NCI-H146 (cell line): ENCODE measurements at places on chromosomes 2 and 18.

DNA sequence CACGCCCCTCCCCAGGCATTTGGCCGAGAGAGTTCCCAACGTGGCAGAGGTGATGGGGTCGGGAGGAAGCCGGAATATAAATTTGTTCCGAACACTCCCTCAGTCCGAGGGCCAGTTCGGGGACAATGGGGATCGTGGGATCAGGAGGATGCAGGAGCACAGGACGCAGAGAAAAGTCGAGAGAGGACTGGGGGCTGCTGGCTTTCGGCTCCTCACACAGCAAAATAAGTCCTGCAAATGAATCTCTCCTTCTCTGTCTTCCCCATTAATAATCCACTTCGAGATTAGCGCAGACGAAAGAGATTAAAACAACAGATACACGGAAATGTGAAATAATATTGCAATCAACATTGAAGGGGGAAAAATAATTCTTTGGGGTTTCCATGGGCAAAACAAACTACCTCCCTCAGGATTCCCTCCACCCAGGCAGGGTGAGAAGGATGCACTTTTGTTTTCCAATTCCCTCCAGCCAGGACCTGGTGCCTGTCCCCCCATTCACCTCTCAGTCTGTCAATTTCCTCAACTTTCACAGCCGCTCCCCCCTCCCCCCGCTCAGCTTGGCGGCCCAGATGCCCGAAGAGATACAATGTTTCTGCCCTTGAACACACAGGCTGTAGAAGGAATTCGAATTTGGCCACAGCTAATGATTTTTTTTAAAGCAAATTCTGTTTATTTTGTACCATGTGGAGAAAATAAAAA, 3.1 kb upstream of the ZEB2 start:
- no peak for DNase-seq

DNA sequence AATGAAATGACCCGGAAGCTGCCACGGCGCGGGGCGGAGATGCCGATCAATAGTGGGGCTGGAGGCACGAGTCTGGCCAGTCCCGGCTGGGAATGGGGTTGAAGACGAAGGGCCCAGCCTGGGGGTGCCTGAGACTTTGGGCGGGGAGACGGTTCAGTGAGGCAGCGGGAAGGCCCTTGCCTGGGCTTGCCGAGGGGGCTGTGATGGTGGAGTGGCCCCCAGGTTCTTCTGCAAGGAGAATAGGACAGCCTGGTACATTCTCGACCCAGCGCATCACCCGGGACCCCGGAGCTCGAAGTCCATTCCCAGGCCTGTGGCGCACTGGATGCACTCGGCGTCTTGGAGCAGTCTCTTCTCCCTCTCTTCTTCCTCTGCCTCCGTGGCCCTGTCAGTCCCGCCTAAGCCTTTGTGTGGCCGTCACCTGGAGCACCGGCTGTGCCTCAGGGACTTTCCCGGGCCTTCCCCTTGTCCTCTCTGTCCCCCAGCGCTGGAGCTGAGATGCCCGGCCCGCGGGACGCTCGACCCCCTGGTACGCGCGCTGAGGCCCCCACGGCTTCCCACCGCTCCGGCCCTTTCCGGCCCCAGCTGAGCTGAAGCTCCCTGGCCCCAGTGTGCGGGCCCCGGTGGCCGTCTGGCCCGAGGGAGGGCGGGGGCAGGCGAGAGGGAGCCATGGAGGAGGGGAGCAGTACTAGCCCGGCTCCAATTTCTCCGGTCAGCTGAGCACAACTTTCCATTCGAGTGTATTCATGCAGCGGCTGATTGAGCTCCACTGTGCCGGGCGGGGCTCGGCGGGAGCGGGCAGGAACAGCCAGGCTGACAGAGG, 8.0 kb downstream of the SIX3 start:
- peak; percentile 30 for DNase-seq

GRCh38 chr18:5998907-5999306, 103.6 kb upstream of the TMEM200C start:
- no peak for DNase-seq

- DNase-seq = peak; percentile 90
Observed at GRCh38 chr2:74834792-74835755, 1.1 kb downstream of the HK2 start.

- no peak for DNase-seq
Observed at GRCh38 chr2:241940329-241940728, 70.8 kb downstream of the RTP5 start.

DNA sequence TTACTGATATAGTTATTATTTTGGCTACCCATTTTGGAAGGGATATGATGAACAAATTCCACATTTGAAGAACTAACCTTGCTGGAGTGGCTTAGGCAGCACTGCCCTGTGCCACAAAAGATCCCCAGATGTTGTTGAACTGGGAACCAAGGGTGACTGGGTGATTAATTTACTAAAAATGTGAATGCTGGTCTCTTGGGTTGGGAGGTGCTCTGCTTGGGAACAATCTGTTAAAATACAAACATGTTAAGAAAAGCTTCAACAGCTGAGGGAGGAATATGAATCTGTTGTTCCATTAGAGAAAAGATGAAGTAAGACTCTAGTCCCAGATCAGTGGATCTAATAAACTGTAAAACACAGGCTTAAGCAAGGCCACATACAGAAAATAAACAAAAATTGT, 1860.1 kb downstream of the SUCLG1 start:
- no peak for DNase-seq

DNA sequence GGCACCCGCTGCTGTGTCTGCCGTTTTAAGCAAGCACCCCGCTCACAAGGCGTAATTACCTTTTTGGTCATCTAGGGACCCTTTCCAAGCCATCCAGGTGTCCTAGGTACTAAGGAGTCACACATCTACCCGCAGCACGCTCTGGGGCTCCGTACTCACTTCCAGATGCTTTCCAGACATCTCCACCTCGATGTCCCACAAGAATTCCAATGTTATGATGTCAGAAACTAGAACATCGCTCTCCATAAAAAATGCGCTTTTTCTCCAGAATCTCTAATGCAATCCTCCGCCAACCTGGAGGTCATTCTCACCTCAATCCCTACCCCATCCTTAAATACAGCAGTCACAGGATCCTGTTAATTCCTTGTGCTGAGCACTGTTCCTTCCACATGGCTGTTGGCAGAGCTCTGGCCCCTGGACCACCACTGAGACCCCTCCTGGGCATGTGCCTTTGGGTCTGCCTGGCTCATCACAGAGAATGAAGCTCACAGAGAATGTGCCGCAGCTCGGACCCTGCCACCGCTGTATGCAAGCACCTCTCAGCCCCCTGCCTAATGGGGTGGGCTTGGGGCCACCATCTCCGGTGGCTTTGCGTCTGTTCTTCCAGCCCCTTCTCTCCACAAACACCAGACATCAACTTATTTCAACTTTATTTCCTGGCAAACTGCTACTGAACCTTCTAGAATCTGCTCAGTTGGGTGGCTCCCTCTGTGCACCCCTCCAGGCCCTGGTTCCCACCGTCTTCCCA, 4.6 kb upstream of the PXDN start:
- DNase-seq = no peak

GRCh38 chr18:7721532-7721931, 154.4 kb downstream of the PTPRM start:
- no peak for DNase-seq

DNA sequence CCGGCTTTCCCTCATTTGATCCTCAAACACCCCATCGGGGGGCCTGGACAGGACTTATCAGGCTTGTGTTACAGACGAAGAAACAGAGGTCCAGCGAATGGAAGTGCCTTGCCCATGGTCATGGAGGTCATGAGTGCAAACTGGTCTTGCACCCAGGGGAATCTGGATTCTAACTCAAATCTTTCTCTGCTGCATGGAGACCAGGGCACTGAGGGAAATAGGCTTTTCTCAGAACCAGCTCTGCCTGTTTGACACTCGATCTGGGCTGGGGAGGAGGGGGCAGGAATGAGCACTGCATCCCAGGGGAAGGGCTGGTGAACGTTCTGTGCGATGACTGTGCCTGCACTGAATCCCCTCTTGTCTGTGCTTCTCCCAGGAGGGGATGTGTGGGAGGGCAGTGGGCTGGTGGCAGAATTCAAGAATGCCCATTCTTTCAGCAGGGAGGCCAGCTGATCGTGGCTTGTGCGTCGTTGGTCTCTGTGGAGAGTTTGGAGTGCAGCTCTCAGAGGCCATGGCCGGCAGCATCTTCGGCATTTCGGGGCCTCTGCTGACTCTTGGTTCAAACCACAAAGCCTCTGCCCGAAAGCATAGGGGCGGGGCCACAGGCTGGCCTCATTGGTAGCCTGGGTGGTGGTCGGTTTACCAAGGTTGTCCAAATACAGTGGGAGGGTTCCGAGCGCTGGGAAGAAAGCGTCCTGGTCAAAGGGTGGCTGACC, 171.6 kb downstream of the DDX1 start:
- DNase-seq = no peak

GRCh38 chr2:211512806-211513205, 956.4 kb downstream of the CPS1 start:
- DNase-seq = peak; percentile 10

DNA sequence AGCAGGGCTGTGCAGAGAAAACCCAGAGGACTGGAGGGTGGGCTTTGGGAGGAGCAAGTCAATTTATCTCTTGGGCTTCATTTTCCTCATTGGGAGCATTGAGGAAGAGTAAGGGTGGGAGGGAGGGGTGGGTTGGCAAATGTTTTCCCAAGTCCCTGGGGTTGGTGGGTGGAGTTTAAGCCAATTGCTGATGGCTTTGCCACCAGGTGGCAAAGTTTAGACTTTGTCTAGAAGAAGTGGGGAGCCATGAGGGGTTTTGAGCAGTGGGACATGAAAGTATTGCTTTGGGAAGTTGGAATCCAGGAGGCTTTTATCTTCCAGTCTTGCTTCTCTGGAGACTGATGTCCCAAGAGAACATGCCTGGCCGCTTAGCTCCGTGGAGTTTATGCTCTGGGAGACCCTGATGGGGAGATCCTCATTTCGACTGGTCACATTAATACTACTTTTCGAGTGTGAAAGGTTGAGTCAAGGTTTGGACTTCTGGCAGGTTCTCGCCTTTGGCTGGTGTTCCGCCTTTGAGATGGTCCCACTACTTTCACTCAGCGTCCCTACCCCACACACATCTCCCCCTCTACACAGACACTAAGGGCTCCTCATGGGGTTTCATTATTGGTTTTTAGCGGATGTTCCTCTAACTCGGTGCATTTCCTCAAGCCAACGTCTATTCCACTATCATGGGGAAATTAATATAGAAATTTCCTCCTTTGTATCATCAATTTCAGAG, 126.7 kb downstream of the PRKCE start:
- DNase-seq = no peak

GRCh38 chr2:128376241-128377041, 57.8 kb upstream of the HS6ST1 start:
- no peak for DNase-seq

- no peak for DNase-seq
Observed at GRCh38 chr18:62369129-62369644, 44.1 kb downstream of the TNFRSF11A start.

DNA sequence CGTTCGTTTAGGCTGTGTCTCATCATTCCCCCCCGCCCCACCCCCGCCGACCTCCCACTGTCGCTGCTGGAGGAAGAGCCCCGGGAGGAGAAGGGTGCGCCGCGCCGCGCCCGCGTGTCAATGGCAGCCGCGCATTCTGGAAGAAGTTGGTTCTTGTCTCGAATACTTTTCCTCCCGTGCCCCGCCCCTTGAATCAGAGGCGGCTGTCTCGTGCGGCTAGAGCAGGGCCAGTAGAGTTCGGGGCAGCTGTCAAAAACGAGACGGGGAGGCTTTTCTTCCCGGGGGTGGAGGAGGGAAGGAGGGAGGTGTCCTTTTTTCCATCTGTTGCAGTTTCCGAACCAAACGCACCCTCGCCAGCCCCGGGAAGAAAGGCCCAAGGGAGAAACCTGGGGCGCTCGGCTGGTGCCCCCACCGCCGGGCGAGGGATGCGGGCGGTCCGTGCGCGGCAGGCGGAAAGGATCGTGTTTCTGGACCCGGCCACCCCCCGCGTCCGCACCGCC, 410 bp upstream of the TGIF1 start:
- no peak for DNase-seq

DNA sequence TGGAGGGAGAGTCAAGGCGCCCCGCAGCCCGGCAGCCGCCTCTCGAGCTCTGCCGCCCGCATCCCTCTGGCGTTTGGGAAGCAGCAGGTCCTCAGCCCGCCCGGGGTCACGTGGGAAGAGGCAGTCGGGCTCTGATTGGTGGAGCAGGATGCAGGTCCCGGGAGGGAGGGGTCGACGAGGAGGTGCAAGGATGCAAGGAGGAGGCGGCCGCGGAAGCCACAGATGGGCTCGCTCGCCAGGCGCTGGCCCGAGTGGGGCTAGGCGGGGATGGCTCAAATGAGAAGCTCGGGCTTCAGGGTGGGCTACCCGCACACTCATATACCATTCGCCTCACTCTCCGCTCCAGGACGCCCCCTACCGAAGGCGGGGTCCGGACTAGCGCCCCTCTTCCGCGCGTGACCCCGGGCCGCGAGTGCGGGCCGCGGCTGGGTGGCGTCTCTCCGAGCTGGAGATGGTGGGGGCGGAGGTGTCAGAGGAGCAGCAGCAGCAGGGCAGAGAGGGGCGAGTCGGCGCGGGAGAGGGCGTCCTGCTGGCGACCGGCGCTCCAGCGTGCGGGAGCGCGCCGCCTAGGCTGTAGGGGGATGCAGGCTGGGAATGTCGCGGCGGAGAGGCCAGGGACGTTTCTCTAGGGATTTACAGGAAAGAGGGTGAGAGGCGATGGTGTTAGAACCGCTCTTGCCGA, at the start of gene TMEFF2:
Gene TMEFF2 (minus strand): TSS at position 68 of the 682 bp plus-strand sequence. CDS start 409 bp downstream, outside the sequence.
- peak; percentile 96 for DNase-seq

DNA sequence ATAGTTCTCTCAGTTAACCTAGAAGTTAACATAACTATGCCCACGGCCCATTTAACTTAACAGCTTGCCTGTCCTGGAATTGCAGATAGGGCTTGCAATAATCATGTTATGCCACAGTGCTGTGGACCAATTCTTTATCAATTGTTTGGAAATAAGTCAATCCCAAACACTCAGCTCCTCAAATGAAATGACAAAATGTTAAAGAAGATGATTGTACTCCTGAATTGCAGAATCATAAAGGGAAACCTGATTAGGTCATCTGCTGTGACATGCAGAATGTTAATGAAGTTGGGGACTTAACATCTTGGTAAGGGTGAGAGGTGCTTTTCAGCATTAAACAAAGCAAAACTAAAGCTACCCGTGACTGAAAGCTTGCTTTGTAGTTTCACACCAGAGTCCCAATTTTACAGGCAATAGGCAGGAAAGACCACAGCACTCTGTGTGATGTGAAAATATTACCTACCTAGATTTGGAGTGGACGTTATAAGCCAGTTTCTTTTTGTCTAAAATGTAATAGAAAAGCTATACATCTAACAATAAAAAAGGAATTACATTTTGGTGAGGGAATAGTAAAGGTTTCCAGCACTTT, 364.0 kb downstream of the GPD2 start:
- peak; percentile 33 for DNase-seq

- DNase-seq = no peak
Observed at GRCh38 chr18:463827-464541, 36.5 kb downstream of the COLEC12 start.

GRCh38 chr2:65264821-65265670, 37.4 kb downstream of the ACTR2 start:
- peak; percentile 67 for DNase-seq

- no peak for DNase-seq
Observed at GRCh38 chr2:24691806-24692205, 101.4 kb downstream of the PTRHD1 start.

GRCh38 chr18:46650681-46651080, 6.3 kb downstream of the LOXHD1 start:
- DNase-seq = no peak

- no peak for DNase-seq
Observed at GRCh38 chr2:8328217-8328616, 353.6 kb upstream of the ID2 start.
